ENCODE measurements at places on chromosomes 5 and 9.
A peak's percentile ranks its signal among the peaks of the same experiment; 100 is the strongest.

- DNase-seq = no peak
Measured at GRCh38 chr5:117945258-117945657, 1043.1 kb downstream of the DTWD2 start.

DNA sequence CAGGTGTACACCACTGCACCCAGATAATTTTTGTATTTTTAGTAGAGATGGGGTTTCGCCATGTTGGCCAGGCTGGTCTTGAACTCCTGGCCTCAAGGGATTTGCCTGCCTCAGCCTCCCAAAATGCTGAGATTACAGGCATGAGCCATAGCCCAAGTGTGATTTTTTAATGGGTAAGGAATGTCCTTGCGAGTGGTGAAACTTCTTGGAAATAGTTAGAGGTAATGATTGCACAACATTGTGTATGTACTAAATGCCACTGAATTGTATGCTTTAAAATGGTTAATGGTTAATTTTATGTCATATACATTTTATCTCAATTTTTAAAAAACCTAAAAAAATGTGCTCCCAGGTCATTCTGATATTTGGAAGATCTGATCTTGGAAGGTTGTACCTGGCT is 59.9 kb upstream of the IL6ST start:
- DNase-seq = no peak

GRCh38 chr9:129379181-129379836 is 201.2 kb upstream of the IER5L start:
- DNase-seq = no peak

GRCh38 chr5:134647750-134648424 is 698 bp upstream of the SEC24A start:
- no peak for DNase-seq

- no peak for DNase-seq
Measured at GRCh38 chr5:83401122-83401731, 70.3 kb upstream of the VCAN start.

- no peak for DNase-seq
Measured at GRCh38 chr9:135474915-135475314, 4.7 kb upstream of the PPP1R26 start.

GRCh38 chr9:109652971-109653370 is 127.0 kb upstream of the PALM2AKAP2 start:
- DNase-seq = no peak

DNA sequence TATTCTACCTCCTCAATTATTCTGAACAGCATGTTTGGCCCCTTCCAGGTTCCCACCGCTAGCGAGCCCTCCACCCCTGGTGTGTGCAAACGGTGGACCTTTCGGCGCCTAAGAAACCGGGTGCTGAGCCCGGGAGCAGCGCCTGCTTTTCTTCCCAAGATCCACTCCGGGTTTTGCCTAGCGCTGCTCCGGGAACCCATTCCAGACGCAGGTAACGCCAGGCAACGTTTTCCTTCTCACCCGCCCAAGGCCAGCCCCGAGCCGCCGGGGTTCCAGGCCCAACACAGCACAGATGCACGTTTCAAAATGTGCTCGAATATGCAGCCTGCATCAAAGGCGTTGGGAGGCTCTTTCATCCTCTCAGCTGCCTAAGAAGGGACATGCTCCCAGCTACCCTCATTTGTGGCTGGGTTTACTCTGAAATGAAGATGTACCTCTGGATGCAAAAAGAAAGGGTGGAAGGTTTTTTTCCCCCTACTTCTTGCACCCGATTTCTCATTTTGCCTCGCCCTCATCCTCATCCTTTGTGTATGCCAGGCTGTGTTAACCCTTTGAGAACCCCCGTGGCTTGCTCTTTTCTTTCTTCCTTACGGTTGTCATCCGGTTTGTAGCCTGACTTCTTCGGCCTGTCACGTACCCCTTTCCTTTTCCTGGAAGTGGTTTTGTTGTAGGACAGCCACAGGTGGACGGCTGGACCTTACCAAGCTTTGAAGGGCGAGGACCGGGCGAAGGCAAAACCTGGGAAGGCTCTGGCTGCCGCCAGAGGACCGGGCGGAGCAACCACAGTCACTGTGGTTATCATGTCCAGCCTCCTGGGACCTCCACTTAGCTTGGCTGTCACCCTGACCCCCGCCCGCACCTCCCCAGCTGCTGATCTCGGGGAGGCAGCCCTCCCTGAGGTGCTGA is 226.9 kb downstream of the SMARCA2 start:
- DNase-seq = peak; percentile 11

DNA sequence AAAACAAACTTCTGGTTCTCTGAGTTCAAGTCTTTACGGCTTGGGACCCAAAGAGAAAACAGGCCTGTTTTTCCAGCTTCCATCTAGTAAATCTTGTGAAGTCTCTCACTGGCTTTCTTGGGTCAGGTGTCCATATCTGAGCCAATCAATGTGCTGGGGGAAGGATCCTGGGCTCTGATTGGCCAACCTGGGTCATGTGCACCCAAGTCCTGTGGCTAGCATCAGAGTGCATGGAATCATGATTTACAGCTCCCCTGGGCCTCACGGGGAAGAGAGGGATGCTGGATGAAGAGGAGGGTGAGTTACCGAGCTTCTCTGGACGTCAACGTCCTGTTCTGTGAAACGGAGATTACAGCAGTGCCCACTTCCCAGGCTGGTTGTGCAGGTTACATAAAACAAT is 19.4 kb downstream of the CXCL14 start:
- DNase-seq = no peak

DNA sequence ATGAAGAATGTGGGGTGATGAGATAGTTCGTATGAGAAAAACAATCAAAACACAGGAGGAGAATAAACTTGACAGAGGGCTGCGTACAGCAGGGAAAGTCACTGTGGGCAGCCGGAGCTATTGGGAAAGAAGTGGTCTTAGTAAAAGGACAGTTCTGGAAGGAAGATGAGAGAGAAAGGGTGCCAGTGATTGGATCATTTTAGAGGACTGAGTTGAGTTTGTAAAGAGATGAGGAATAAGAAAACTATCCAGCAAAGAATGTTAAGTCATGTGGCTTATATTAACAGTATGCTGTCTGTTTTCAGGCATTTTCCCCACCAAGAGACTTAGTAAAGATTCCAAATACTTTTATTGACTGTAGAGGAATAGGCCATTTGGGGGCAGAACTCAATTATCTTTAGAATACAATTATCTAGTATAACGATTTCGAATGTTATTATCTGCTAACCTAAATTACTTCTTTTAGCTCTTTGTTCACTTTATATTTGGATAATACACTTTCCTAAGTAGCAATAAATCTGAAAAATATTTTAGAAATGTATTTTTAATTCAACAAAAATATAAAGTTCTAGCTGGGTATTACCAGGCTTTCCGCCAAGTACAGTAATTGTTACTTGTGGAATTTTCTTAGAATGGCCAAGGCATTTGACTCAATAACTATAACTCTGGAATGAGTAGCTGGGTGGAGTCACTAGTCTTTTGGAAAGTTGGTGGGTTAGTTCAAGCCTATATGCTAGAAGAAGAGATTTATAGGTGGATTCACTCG is 15.5 kb upstream of the LOX start:
- no peak for DNase-seq

GRCh38 chr5:16858151-16858550 is 77.9 kb downstream of the MYO10 start:
- DNase-seq = no peak

DNA sequence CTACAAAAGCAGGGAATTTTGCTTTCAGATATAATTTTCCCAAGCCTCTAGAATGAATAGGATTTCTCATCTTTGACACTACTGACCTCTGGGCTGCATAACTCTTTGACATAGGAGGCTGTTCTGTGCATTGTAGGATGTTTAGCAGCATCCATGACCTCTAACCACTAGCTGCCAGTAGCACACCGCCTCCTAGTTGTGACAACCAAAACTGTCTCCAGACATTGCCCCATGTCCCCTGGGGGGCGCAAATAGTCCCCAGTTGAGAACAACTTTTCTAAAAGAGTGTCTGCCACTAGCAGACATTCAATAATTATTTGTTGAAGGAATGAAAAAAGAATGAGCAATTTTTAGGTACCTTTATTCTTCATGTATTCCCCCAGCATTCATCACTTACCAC is 51.8 kb downstream of the POU4F3 start:
- DNase-seq = no peak

- DNase-seq = no peak
Measured at GRCh38 chr5:134958755-134959154, 9.0 kb upstream of the CATSPER3 start.

DNA sequence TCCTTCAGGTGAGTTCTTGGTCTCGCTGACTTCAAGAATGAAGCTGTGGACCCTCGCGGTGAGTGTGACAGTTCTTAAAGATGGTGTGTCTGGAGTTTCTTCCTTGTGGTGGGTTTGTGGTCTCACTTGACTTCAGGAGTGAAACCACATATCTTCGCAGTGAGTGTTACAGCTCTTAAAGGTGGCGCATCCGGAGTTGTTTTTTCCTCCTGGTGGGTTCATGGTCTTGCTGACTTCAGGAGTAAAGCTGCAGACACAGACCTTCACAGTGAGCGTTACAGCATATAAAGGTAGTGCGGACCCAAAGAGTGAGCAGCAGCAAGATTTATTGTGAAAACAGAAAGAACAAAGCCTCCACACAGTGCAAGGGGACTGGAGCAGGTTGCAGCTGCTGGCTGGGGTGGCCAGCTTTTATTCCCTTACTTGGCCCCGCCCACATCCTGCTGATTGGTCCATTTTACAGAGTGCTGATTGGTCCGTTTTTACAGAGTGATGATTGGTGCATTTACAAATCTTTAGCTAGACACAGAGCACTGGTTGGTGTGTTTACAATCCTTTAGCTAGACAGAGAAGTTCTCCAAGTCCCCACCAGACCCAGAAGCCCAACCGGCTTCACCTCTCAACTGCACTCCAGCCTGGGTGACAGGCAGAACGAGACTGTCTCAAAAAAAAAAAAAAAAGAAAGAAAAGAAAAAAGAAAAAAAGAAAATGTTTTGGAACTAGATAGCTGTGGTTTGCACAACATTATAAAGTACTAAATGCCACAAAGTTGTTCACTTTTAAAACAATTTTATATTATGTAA is 9.1 kb upstream of the ERMP1 start:
- DNase-seq = peak; percentile 89

GRCh38 chr5:53392073-53392472 is 88.4 kb upstream of the FST start:
- DNase-seq = no peak

DNA sequence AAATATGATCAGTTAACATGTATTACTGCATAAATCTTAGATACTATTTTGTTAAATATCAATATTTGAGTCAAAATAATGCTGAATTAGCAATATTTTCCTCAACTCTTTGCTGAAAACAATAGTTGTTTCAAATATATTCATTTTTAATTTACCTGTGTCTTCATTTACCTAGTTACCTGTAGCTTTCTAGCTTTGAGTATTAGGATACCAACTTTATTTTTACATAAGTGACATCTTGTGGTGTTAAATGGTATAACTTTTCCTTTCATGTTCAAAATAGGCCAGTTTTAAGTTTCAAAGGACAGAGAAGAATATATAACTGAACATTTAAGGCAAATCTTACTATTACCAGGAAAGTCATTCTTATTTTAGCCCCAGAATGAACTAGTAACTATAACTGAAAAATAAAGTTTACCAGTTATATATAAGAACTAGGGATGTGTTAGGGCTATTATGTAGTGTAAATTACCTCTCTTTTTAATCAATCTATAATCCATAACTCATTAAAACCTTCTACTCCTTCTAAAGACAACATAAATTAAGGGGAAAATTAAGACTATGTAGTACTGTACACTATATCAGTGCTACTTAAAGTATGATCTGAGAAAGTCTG is 25.3 kb downstream of the AP3B1 start:
- no peak for DNase-seq
